ENCODE measurements at places on chromosomes 1 and 21. TPM values are rescaled to one million over a fixed set of nuclear protein-coding genes. Genes with fewer than 3 reads are reported as not detected.
A peak's percentile ranks its signal among the peaks of the same experiment; 100 is the strongest.

Gene KISS1
- 0.34 TPM for total RNA-seq

GRCh38 chr1:3327389-3327702, 127.1 kb upstream of the ARHGEF16 start:
- peaks cover 10% of the 10 kb centered on the region for H3K4me1 ChIP-seq
- peaks cover 18% of the 10 kb centered on the region for H3K27me3 ChIP-seq
- H3K36me3 ChIP-seq: no peaks in the 10 kb centered on the region
- H3K4me3 ChIP-seq: no peak overlapping the region
- no peak overlapping the region for H3K27ac ChIP-seq
- no peak for DNase-seq

DNA sequence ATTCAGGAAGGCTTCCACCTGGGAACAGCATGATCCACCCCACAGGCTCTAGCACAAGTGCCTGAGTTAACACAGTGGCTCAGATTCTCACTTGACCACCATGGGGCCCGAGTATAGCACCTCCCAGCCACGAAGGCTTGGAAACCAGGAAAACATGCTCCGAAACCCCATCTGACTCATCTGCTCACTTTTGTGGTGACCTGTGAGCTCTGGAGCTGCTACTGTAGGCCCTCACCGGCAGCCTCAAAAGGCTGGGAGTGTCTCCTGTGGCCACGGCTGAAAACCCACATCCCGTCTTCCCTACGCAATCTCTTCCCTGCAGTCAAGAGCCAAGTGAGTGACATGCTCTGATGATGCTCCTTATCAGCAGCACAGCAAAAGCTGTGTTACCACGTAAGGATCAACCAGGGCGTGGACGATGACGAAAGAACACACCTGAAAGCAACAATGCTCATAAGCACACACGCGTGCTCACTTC, 81.4 kb downstream of the TGFBR3 start:
- H3K36me3 ChIP-seq: no peaks in the 10 kb centered on the region
- no peaks in the 10 kb centered on the region for H3K27me3 ChIP-seq
- no peak for DNase-seq
- H3K27ac ChIP-seq: no peak overlapping the region

Gene SPOCD1
- 0.75 TPM for total RNA-seq

DNA sequence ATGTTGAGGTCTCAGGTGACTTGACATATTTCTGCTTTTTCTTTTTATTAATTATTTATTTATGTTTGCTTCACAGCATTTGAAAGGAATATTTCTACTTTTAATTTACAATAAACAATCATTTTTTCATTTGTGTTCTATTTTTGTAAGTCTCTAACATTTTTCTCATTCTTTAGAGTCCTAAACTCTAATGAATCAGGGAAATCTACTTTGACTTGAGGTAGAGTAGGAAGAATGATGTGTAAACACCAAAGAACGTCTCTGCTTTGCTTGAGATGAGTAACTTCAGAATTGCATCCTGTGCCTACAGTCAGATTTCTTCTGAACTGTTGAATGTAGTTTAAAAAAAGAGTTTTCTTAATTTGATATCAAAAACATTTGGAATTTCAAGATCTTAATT, 65.2 kb downstream of the CNST start:
- no peak overlapping the region for H3K27ac ChIP-seq
- no peaks in the 10 kb centered on the region for H3K27me3 ChIP-seq
- DNase-seq: no peak
- peaks cover 38% of the 10 kb centered on the region for H3K36me3 ChIP-seq
- peaks cover 4% of the 10 kb centered on the region for H3K4me1 ChIP-seq

GRCh38 chr1:79262745-79263258, 256.3 kb upstream of the ADGRL4 start:
- no peak for DNase-seq
- no peaks in the 10 kb centered on the region for H3K36me3 ChIP-seq
- no peaks in the 10 kb centered on the region for H3K27me3 ChIP-seq
- H3K4me1 ChIP-seq: peaks cover 11% of the 10 kb centered on the region

GRCh38 chr1:234199476-234200127, 173.7 kb upstream of the COA6 start:
- H3K36me3 ChIP-seq: no peaks in the 10 kb centered on the region
- no peak overlapping the region for H3K4me3 ChIP-seq
- H3K27me3 ChIP-seq: peaks cover 75% of the 10 kb centered on the region
- H3K4me1 ChIP-seq: no peaks in the 10 kb centered on the region
- DNase-seq: no peak

Gene CD160
- not detected for total RNA-seq

DNA sequence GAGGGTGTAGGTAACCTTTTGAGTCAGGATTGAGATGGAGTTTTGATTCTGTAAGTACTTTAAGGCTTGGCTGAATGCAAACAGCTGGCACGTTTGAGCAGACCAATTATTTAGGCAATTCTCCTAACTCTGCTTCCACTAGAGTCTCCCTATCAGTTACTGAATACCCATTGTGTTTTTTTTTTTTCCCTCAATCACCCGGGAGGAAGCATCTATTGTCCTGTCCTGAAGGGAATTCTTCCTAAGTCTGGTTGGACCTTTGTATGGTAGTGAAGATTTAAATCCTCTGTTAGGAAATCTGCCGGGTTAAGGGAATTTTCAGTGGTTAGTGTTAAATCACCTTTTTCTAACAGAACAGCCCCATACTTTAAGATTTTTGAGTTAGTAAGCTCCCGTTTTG, 571.2 kb upstream of the USP24 start:
- no peaks in the 10 kb centered on the region for H3K36me3 ChIP-seq
- H3K4me3 ChIP-seq: no peak overlapping the region
- no peak overlapping the region for H3K27ac ChIP-seq
- DNase-seq: no peak
- H3K27me3 ChIP-seq: no peaks in the 10 kb centered on the region

Gene SV2A
- total RNA-seq: 20.3 TPM

Gene TTC39A
- total RNA-seq: 8.4 TPM

- no peaks in the 10 kb centered on the region for H3K27me3 ChIP-seq
- no peak for DNase-seq
- no peaks in the 10 kb centered on the region for H3K36me3 ChIP-seq
- H3K27ac ChIP-seq: no peak overlapping the region
- no peak overlapping the region for H3K4me3 ChIP-seq
- no peaks in the 10 kb centered on the region for H3K4me1 ChIP-seq
Measured at GRCh38 chr21:27647921-27648320, 681.0 kb upstream of the ADAMTS5 start.

GRCh38 chr1:2432441-2432844, 20.1 kb upstream of the PEX10 start:
- peaks cover 6% of the 10 kb centered on the region for H3K4me1 ChIP-seq
- H3K36me3 ChIP-seq: no peaks in the 10 kb centered on the region
- H3K4me3 ChIP-seq: no peak overlapping the region
- H3K27me3 ChIP-seq: peaks cover 33% of the 10 kb centered on the region
- no peak for DNase-seq

GRCh38 chr1:10292188-10292587, 81.8 kb downstream of the KIF1B start:
- H3K27ac ChIP-seq: no peak overlapping the region
- H3K4me1 ChIP-seq: no peaks in the 10 kb centered on the region
- no peaks in the 10 kb centered on the region for H3K27me3 ChIP-seq
- peaks cover 46% of the 10 kb centered on the region for H3K36me3 ChIP-seq
- H3K4me3 ChIP-seq: no peak overlapping the region

DNA sequence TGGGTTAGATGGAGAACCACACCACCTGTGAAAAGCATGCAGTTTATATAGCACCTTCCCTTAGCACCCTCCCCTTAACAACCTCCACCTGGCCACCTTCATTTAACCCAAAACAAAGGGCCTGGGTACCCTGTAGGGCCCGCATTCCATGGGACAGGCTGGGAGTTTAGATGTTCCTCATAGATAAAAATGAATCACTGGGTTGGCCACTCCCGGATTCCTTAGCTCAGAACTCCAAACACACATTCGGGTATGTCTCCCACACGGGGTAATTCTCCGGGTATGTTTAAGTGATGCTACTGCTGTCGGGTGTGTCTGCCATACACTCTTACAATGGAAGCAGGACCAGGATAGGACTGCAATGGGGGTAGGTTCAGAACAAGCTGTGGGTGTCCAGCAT, 43.9 kb upstream of the FOXO6 start:
- peaks cover 44% of the 10 kb centered on the region for H3K4me1 ChIP-seq
- H3K27ac ChIP-seq: no peak overlapping the region
- no peaks in the 10 kb centered on the region for H3K27me3 ChIP-seq
- no peak overlapping the region for H3K4me3 ChIP-seq

DNA sequence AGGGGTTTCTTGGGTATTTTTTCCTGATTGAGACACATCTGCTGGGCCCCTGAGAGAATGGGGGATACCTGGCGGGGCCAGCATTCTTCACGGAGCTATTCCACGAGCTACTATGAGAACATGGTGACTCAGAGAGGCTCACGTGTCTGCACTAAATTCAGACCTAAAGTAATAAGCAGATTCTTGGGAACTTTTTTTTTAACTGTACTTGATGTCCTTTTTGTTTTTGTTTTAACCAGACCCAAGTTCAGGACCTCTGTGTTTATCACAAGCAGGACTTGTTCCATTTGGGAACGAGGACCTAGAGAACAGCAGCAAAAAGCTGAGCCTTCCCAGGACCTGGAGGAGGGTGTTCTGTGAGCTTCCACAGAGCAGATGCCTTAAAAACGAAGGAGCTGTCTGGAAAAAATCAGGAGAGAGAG, 44.0 kb downstream of the EVA1C start:
- no peak for DNase-seq
- peaks cover 7% of the 10 kb centered on the region for H3K27me3 ChIP-seq
- peaks cover 12% of the 10 kb centered on the region for H3K4me1 ChIP-seq
- peak overlapping the region; percentile 72 for H3K27ac ChIP-seq
- no peak overlapping the region for H3K4me3 ChIP-seq

Gene SEMA6C
- total RNA-seq: 15.0 TPM

- DNase-seq: no peak
- H3K4me1 ChIP-seq: no peaks in the 10 kb centered on the region
- H3K36me3 ChIP-seq: no peaks in the 10 kb centered on the region
- no peak overlapping the region for H3K27ac ChIP-seq
- H3K4me3 ChIP-seq: no peak overlapping the region
- H3K27me3 ChIP-seq: peaks cover 23% of the 10 kb centered on the region
Measured at GRCh38 chr1:14522926-14523241, 75.6 kb upstream of the KAZN start.

DNA sequence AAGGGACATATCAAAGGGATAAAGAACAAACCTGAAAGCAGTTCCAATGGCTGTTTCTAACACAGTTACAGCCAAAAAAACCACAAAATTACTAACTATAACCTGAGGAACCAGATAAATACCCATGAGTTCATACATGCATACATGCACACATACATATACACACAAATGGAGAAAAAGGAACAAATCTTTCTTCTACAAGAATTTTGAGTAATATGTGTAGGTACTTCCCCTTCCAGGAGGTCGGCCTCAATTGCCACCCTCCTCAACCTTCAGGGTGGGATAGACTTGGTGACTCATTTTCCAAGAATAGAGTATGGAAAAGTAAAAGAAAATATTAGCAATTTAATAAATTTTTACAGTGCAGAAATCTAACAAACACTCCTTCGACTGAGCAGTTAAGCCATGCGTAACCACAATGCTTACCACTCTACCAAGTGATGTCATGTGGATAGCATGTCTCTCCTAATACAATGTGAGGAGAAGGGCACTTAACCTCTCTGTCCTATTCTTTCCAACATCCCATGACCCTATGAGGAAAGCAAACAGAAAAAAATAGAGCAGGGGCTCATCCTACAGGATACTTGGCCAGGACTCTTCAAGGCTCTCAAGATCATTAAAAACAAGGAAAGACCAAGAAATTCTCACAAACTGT, 243.0 kb upstream of the RUNX1 start:
- peaks cover 4% of the 10 kb centered on the region for H3K36me3 ChIP-seq
- H3K4me1 ChIP-seq: peaks cover 12% of the 10 kb centered on the region
- no peak for DNase-seq
- H3K27me3 ChIP-seq: peaks cover 2% of the 10 kb centered on the region

GRCh38 chr1:88394958-88395357, 289.1 kb upstream of the PKN2 start:
- H3K4me1 ChIP-seq: no peaks in the 10 kb centered on the region
- H3K4me3 ChIP-seq: no peak overlapping the region
- H3K27ac ChIP-seq: no peak overlapping the region
- no peaks in the 10 kb centered on the region for H3K36me3 ChIP-seq

DNA sequence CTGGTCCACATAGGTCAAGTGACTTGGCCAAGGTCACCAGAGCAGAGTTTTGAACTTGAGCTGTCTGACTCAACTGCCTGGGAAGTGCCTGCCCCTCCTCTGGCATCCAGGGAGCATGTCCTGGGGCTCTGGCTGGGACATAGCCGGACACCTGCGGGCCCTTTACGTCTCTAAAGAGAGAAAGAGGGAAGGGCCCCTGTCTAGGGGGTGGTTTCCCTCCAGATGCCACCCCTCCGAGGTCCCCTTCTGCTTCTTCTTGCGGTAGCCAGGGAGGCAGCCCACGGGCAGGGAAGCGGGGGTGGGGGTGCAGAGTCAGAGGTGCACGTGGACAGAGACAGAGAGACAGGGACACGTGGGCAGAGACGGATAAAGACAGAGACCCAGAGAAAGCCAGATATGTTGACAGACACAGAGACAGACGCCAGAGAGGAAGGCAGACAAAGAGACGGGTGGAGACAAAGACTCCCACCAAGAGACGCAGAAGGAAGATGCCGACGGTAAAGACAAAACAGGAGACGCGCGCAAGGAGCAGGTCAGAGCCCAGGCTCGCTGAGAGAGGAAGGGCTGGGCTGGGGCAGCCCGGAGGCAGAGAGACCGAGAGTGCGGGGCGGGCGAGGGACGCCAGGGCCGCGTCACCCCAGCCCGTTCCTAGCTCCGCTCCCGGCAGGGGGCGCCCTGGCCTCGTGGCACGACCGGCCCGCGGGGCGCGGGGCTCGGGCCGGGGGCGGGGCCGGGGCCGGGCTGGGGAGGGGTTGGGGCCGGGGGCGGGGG, 458 bp upstream of the ALPL start:
- H3K27ac ChIP-seq: no peak overlapping the region
- H3K4me3 ChIP-seq: peak overlapping the region; percentile 63
- DNase-seq: peak; percentile 81
- peaks cover 5% of the 10 kb centered on the region for H3K4me1 ChIP-seq
- H3K36me3 ChIP-seq: no peaks in the 10 kb centered on the region
- H3K27me3 ChIP-seq: peaks cover 64% of the 10 kb centered on the region

Gene FAM151A
- not detected for total RNA-seq

DNA sequence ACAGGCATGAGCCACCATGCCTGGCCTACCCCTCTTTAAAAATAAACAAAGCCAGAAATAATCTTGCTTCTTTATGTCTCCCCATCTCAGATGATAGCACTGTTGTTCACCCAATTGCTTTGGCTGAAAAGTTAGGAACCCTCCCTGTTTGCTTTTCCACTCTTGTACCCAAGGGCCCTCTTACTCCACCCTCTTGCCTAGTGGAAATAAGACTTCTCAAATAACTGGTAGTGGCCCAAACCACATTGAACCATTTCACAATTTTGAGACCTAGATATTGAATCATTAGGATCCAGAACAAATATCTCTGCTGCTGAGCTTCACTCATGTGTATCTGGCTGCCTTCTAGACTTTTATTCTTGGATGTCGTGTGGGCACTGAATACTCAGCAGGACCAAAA, 37.7 kb downstream of the RNF220 start:
- no peak overlapping the region for H3K4me3 ChIP-seq
- H3K27me3 ChIP-seq: peaks cover 44% of the 10 kb centered on the region
- no peaks in the 10 kb centered on the region for H3K4me1 ChIP-seq
- no peak for DNase-seq
- no peak overlapping the region for H3K27ac ChIP-seq
- H3K36me3 ChIP-seq: no peaks in the 10 kb centered on the region
